Stromal cell of bone marrow (primary cell): ENCODE measurements at places on chromosomes 2 and 18.

- DNase-seq = no peak
Measured at GRCh38 chr2:176158855-176159662, 2.0 kb downstream of the HOXD3 start.

DNA sequence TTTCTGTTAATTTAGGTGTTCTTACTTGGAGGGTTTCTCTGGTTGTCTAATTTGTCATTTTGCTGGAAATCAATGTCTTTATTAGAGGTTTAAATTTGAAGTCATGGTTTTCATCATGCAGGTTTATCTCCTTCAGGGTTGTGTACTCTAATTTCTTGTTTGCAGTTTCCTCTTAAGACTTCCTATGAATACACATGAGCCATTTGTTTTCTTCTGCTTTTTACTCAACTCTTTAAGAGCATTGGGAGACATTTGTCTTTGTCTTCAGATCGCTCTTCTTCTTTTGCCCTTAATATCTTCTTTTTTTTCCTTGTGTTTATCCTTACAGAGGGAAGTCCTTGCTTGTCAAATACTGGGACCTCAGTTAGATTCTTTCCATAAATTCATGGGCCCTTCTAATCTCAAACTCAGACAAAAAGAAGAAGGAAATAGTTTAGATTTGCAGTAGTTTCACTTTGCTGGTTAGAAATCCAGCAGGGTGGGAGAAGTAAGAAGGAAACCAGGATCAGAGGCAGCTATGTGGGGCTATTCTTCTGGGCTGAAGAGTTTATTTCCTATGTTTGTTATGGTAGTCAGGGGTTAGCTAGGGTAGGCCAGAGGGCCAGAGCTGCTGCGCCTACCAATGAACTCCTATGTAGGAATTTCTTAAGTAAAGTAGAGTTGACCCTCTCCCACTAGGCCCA, 176.6 kb downstream of the DYSF start:
- DNase-seq = no peak

GRCh38 chr2:70894765-70895164, 40.9 kb upstream of the ATP6V1B1 start:
- DNase-seq = no peak

DNA sequence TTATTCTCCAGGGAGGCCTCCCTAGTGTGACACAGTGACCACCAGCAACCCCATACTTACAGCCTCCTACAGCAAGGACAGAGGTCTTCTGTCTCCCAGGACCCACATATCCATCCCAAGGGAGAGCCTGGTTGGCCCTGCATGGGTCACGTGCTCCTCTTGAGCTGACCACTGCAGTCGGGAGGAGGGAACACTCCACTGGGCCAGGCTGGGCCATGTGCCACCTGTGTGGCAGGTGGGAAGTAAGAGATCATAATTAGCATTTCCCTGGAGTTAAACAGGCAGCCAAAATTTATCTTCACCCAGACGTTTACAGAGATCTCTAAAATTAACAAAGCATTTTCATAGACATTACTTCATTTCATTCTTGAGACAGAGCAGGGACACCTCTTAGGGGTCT, 33.4 kb upstream of the MLPH start:
- DNase-seq = no peak

DNA sequence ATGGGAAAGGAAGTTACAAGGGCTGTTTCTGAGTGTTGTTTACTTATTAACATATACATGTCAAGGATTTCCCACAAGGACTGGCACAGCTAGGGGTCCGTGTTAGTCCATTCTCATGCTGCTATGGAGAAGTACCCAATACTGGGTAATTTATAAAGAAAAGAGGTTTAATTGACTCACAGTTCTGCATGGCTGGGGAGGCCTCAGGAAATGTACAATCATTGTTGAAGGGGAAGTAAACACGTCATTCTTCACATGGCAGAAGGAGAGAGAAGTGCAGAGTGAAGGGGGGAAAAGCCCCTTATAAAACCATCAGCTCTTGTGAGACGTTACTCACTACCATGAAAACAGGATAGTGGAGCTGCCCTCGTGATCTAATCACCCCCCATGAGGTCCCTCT, 128.9 kb upstream of the CELF4 start:
- DNase-seq = no peak

DNA sequence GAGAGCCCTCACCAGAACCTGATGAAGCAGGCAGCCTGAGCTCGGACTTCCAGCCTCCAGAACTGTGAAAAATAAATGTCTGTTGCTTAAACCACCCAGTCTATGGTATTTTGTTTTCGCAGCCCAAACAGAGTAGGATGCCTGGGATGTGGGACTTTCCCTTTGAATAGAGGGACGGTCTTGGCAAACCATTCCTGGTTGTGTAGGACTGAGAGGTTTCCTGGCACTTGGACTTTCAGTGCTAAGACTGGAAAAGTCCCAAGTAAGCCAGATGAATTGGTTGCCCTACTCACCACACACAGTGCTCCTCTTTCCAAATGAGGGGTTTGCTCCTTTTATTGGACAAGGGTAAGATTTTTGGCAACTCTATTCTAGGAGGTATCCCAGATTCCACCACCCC, 46.8 kb upstream of the ACMSD start:
- DNase-seq = no peak

- no peak for DNase-seq
Measured at GRCh38 chr2:60064687-60065389, 488.6 kb downstream of the BCL11A start.

GRCh38 chr2:29372185-29372584, 257.0 kb downstream of the CLIP4 start:
- DNase-seq = no peak

- DNase-seq = peak; percentile 18
Measured at GRCh38 chr18:79396431-79397246, 909 bp downstream of the NFATC1 start.

- peak; percentile 3 for DNase-seq
Measured at GRCh38 chr2:166519391-166519962, 25.4 kb upstream of the SCN7A start.

- DNase-seq = no peak
Measured at GRCh38 chr2:205984381-205984780, 101.6 kb downstream of the INO80D start.

- no peak for DNase-seq
Measured at GRCh38 chr2:214810671-214811070, 1.2 kb upstream of the BARD1 start.

GRCh38 chr18:46718501-46719341, 38.1 kb downstream of the ST8SIA5 start:
- peak; percentile 45 for DNase-seq

GRCh38 chr2:44679584-44679983, 261.9 kb upstream of the SIX3 start:
- DNase-seq = no peak

DNA sequence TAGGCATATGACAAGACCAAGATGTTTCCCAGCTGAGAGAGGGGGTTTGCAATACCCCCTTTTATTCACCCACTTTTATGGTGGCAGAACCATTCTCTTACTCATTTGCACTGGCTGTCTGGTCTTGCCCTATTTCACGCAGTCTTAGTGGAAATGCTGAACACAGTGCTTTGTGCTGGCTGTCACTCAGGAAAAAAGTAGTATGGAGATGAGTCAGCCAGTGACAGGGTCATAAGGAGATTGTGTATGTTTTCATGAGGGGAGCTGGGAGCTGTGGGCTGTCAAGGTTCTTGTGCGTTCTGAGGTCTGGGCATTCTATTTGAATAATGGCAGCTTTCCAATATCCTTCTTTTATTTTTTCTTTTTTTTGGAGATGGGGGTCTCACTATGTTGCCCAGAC, 10.9 kb upstream of the CNRIP1 start:
- peak; percentile 52 for DNase-seq

DNA sequence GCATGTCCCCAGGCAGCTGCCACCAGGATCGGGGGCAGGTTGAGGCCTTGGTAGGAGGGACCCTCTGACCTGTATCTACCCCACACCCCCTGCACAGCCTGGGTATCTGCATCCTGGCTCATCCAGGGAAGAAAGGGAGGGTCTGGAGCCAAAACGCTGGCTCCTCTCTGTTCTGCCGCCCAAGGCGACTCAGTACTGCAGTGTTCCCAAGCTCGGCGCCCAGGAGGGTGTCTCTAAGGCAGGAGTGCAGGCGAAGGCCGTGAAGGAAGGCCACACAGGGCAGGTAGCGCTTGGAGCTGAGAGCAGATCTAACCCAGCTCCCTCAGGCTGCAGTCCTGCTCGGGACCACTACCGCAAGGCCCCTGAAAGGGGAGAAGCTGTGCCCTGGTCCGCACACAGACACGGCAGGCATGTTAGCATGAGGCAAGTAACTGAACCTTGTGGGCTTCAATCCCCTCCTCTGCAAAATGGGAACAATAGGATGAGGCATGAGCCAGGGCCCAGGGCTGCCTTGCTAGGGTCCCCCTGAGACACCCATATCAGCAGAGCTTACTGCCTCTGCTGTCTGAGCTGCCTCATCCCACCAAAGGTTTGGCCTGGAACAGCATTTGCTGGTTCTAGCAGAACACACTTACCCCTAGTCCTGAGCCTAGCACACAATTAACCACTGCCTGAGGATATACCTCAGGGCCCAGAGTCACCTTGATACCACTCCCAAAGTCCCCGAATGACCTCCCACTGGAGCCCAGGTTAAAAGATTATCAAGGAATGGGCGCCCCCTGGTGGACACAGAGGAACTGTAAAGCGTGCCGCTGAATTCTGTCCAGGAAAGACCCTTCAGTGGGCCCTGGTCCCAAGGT, 6.5 kb downstream of the PTMA start:
- no peak for DNase-seq

- peak; percentile 61 for DNase-seq
Measured at GRCh38 chr2:14632133-14632936, at the start of gene LRATD1. LRATD1 (plus strand) TSS chr2:14632717; CDS start chr2:14633980, 1,263 bp downstream.

DNA sequence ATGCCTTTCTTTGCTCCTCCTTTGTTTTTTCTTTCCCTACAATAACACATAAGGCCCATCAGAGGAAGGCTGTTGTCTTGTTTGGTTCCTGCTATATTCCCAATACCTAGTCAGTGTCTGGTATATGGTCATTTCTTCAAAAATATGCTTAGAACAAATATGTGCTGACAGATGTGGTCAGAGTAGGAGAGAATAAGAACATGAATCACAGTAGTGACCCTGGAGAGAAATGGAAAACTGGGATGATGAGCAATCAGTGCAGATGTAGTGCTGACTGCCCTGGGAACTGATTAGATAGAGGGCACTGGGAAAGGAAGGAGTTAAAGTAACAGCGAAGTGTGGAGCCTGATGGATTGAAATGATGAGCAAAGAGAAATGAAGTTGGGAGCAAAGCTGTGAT, 189.4 kb upstream of the LHCGR start:
- peak; percentile 24 for DNase-seq

DNA sequence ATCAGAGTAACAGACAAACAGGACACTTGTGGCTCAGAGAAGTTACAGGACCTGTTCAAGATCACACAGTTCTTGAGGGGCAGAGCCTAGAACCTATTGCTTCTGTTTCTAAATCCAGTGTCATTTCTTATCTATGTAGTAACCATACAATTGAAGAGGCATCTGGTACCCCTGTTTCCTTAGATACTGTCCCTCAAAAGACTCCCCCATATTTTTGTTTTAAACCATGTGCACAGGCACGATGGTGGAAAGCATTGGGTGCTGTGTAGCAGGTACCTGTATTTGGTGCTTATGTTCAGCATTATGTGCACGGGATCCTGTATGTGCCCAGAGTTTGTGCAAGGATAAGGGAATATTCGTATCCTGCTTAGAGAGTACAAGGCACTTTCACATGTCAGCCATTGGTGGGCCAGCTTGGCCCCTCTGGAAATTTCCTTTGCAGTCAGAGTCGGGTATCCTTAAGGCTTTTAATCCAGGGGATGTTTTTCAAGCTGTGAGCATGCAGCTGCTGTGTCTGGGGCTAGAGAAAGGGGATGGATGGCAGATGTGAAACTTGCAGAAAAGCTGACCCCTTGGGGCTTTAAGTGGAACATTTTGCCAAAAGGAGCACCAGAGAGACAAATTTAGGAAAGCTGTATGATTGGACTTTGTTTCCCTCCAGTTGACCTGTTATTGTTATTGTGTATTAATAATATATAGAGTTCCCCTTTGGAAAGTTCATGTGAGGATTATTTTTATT, 2.1 kb downstream of the LBH start:
- no peak for DNase-seq
